ENCODE measurements at places on chromosomes 3 and 15. TPM values are rescaled to one million over a fixed set of nuclear protein-coding genes. Genes with fewer than 3 reads are reported as not detected.

GRCh38 chr15:37765786-37766185 lies 168.7 kb upstream of the TMCO5A start:
- peak; percentile 19 for DNase-seq

The CYP1A2 gene
- polyA plus RNA-seq: not detected

- DNase-seq: no peak
These were observed 97.7 kb downstream of the CNTN6 start for GRCh38 chr3:1190569-1190968.

- DNase-seq: no peak
These were observed 420.5 kb upstream of the TGFBR2 start for GRCh38 chr3:30185872-30186271.

DNA sequence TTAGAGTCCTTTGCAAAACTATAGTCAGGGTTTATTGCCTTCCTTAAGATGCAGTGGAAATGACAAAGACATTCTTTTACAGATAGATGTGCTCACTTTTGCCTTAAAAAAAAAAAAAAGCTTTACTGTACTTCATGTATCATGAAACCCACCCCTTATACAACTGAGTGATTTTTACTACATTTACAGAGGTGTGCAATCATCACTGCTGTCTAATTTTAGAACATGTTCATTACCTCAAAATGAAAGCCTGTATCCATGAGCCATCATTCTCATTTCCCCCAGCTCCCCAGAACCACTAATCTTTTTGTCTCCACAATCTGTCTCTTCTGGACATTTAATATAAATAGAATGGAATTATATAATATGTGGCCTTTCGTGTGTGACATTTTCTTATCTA lies 111.9 kb downstream of the NR1I2 start:
- DNase-seq: no peak

The CKMT1A gene
- not detected for polyA plus RNA-seq

- peak; percentile 82 for DNase-seq
These were observed 449.3 kb upstream of the THBS1 start for GRCh38 chr15:39131609-39132008.

The RASGRF1 gene
- not detected for polyA plus RNA-seq

DNA sequence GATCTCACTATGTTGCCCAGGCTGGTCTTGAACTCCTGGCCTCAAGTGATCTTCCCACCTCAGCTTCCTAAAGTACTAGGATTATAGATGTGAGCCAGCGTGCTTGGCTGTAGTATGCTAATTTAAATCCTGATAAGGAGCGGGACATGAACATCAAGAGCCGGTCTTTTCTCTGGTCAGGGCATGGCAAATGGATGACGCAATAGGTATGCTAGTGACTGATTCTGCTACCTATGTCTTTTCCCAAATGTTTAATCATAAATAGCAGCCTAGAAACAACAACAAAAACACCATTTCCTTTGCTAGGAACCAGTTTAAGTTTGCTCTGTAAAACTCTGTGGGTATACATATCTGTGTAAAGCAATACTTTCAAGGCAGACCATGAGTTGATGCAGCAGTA lies 64.7 kb downstream of the STARD9 start:
- DNase-seq: peak; percentile 2

- no peak for DNase-seq
These were observed 4.0 kb downstream of the KNSTRN start for GRCh38 chr15:40386480-40386879.

DNA sequence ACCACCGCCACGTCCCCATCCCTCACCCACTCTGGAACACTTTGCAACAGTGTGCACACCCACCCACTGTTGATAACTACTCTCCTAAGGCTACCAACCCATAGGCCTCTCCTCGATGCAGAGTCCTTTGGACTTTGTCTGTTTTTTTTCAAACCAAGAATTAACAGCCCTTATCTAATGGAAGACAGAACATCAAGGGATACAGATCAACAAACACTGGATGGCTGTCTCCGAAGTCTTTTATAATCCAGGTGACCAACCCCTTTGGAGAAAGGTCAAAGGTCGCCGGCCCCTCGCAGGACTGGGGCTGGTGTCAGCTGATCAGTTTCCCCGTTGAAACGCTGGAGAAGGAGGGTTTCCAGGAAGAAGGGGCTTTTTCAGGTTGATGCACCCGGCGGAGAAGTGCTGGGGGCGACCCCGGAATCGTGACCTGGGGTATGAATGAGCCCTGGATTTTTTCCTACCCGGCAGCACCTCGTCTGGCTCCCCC lies 532 bp downstream of the B4GALT4 start:
- peak; percentile 39 for DNase-seq

DNA sequence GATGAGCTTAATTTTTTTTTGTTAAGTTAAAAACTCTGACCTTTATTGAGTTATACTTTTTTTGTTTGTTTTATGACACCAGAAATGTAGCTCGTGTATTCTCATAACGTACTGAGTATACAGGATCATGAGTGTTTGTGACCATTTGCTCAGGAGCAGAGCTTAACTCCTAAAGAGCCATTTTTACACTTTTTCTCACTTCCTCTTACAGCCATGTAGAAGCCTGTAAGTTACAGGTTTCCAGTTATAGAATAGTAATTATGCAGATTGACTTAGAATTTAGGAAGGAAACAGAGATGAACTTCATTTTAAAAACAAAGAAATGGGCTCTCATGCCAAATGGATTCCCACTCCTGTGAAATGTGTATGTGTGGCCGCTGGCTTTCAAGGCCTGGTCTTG lies 151.7 kb downstream of the MCTP2 start:
- no peak for DNase-seq

GRCh38 chr15:62449638-62450037 lies 284.6 kb upstream of the C2CD4B start:
- DNase-seq: no peak

- peak; percentile 68 for DNase-seq
These were observed 52.3 kb upstream of the CHRNA7 start for GRCh38 chr15:31977812-31978661.

DNA sequence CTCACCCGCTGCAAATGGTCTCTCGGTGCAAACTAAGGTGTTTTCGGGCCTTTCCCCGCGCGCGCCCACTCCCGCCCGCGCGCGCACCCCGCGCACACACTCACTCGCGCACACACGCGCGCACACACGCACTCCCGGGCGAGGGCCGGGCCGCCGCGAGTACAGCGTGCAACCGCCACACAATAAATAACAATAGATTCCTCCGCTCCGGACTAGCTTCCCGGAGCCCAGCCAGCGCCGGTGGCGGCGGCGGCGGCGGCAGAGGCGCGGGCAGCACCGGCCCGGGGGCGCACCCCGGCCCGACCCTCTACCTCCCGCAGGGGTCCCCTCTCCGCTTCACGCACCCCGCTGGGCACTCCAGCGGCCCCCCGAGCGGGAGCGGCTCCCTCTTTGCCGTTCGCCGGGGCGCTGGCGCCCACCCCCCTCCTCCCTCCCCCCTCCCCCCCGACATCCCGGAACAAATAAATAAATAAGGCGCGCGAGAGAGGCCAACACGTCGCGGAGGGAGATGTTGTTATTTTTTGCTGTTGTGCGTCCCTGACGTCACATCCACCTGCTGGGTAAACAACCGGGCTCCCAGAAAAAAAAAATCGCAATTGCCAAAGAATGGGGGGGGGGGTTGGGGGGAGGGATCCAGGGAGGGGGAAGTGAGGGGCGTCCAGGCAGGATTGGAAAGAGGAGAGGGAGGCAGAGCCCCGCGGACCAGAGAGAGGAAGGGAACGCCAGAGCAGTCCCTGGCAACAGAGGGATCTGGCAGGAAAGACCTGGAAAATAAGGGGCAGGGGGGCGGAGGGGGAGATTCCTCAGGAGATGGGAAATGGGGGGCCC lies at the start of gene FOXP1:
Gene FOXP1, minus strand, starts transcription at position 163 of the 828 bp plus-strand sequence. CDS start 385,347 bp downstream, outside the sequence.
- peak; percentile 91 for DNase-seq

The MCF2L2 gene
- polyA plus RNA-seq: not detected

The C3orf85 gene
- polyA plus RNA-seq: not detected

The FRG2C gene
- polyA plus RNA-seq: not detected

GRCh38 chr15:68414206-68414555 lies 17.8 kb downstream of the ITGA11 start:
- DNase-seq: no peak

DNA sequence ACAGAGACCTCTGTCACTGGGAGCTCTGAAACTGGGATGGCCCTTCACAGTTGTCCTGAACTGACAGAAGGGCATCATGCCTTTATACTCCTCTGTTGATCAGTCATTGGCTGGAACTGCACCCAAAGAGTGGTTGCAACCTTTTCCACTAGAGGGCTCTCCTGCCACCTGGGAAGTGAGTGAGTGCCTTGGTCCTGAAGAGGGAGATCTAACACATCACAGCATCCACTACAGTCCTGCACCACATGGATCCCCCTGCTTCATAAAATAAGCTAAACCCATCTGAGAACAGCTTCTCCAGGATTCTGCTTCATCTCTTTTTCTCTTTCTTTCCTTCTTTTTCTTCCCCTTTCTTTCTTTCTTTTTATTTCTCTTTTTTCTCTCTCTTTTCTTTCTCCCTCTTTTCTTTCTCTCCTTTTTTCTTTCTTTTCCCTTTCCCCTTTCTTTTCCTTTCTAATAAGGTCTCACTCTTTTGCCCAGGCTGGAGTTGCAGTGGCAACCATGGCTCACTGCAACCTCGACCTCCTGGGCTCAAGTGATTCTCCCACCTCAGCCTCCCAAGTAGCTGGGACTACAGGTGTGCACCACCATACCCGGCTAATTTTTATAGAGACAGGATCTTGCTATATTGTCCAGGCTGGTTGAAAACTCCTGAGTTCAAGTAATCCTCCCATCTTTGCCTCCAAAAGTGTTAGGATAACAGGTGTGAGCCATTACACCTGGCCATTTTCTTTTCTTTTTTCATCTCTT lies 42.8 kb upstream of the RAF1 start:
- DNase-seq: peak; percentile 85

Measured in GM23248 (cell line).